ENCODE measurements at places on chromosomes 3 and 15. TPM values are rescaled to one million over a fixed set of nuclear protein-coding genes. Genes with fewer than 3 reads are reported as not detected.

GRCh38 chr3:12370758-12371157, 81.9 kb downstream of the PPARG start:
- DNase-seq: peak; percentile 31

DNA sequence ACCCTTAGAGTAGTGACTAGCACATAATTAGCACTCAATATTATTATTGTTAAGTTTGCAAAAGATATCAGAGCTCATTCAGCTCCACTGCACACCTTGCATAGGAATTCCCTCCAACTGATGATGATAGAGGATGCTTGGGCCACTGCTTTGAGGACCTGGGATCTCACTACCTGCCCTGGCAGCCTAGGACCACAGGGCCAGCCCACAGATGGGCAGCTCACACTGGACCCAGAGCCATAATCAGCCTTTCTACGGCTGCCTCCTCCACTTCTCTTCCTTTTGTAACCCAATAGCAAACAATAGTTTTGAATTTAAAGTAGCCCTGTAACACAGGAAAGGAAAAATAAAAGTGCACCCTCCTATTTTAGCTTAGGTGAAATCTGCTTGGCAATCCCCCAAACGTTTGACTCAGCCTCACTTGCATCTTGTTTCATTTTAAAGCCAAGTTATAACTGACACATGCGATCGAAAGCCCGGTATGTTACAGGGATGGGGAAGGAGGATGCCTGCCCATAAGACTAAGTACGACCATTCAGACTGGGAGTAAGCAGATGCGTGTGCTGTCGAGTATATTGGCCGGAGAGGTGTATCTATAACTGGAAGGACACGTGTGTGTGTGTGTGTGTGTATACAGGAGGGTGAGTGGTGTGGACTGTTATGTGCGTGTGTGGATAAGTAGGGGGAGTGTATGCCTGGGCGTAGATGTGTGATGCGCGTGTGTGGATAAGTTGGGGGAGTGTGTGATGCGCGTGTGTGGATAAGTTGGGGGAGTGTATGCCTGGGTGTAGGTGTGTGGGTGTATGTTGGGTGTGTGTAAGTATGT, 65.9 kb downstream of the CPN2 start:
- DNase-seq: peak; percentile 59

GRCh38 chr3:43787330-43787729, 96.6 kb downstream of the ABHD5 start:
- DNase-seq: no peak

GRCh38 chr3:126667631-126668449, 12.9 kb upstream of the TXNRD3 start:
- DNase-seq: no peak

The GABRB3 gene
- not detected for total RNA-seq
